ENCODE measurements at places on chromosomes 1 and 21.

DNA sequence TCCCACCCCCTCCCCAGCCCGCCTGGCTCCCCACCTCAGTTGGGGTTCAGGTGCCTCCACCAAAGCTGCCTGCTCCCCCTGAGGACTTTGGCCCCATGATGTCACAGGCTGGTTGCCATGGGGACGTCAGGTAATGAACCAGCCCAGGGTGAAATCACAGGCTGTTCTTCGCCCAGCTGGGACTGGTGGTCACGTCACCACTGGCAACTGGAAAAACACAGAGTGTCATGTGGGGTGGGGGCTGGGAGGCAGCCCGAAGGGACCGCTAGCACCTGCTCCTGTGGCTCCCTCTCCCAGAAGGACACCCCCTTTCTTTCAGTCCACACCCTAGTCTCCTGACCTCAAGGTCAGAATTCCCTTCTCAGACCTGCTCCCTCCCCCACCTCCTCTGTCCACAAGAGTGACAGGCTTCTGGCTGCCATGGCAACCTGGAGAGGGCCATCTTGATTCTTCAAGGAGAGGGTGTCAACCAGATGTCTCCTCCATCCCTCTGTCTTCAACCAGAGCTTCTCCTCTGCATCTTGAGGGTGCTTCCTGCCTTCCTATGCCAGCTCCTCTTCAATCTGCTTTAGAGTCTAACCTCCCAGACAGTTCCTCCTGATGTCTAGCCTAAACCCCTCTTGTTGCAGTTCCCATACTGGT is 6.2 kb downstream of the FAM131C start:
- DNase-seq = no peak

- DNase-seq = no peak
Measured at GRCh38 chr1:199857108-199857507, 170.4 kb upstream of the NR5A2 start.

- no peak for DNase-seq
Measured at GRCh38 chr1:188325211-188325610, 1496.5 kb downstream of the PLA2G4A start.

DNA sequence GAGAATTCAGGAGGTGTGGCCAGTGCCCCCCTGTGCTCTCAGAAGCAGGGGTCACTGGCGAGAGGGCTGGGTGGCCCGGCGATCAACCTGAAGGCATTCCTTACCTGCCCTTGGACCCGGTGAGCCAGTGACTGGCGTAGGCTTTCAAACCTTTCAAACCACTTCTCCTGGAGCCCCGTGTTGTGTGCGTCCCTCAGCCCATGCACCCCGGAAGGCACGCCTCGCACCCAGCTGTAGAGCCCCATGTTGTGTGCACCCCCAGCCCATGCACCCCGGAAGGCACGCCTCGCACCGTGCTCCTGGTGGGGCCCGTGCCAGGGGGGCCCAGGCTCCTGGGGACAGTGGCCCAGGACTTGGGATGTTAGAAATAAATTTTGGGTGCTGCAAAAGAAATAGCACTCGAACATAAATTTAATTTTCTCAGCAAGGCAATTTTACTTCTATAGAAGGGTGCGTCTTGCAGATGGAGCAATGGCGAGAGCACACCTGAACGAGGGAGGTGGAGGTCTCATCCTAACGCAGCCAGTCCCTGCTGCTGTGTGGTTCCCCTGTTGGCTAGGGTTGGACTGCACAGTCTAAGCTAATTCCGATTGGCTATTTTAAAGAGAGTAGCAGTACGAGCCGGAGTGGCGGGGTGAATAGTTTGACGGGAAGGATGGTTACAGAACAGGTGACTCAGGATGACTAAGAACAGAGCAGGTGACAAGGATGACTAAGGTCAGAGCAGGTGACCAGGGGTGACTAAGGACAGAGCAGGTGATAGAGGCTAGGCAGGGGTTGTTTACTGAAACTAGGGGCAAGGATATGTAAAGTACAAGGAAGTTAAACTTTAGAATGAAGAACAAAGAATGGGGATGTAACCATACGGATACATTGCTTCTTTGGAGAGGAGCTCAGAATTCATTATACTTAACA is 47.4 kb downstream of the PRKCZ start:
- no peak for DNase-seq

DNA sequence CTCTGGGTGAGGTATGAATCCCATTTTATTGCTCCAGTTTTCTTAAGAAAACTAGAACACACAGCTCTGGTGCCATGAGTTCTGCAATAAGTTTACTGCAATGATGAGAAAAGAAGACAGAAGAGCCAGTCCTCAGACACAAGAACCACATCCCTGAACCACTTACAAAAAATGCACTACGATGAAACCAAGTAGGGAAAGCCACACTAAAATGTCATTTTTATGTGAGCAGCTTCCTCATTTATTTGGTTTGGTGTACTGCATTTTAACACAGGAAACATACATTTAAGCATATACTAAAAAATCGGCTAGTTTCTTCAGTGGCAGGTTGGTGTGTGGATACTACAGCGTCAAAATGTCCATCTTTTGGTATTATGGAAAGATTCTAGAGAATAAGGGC is 95.9 kb downstream of the PTPN14 start:
- no peak for DNase-seq

DNA sequence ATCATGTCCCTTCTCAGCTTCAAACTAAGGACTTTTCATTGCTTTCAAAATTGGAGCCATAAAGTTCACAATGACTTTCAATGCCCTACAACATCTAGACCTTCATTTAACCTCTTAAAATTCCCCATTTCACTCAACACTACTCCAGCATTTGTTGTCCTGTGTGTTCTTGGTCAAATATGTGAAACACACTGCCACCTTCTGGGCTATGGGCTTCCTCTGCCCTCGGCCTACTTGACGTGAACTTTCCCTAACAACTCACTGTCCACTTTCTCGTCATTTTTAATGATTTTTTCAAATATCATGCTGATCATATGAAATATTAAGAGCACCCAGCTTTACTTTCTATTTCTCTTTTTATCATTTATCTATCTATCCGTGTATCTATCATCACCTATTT is 2018.4 kb downstream of the NCAM2 start:
- DNase-seq = no peak

GRCh38 chr1:178283409-178283808 is 189.5 kb downstream of the RASAL2 start:
- DNase-seq = no peak

- no peak for DNase-seq
Measured at GRCh38 chr1:246577082-246577719, 10.9 kb downstream of the CNST start.

- DNase-seq = no peak
Measured at GRCh38 chr1:27529704-27530018, 39.7 kb upstream of the WASF2 start.

DNA sequence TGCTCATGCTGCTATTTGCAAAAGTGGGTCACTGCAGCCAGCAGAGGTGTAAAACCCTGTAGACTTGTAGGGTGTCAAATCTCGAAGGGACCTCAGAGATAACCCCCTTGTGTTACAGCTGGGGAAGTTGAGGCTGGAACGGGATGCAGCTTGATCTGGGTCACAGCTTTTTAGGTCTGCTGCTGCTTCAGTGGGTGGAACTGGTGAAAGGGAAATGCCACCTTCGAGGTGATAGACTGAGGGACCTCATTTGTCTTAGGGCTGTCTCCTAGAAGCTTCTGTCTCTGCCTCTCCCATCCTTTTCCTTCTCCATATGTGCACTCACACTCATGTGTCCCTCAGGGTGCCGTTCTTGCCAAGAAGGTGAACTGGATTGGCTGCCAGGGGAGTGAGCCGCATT is 35.4 kb downstream of the QSOX1 start:
- peak; percentile 1 for DNase-seq

DNA sequence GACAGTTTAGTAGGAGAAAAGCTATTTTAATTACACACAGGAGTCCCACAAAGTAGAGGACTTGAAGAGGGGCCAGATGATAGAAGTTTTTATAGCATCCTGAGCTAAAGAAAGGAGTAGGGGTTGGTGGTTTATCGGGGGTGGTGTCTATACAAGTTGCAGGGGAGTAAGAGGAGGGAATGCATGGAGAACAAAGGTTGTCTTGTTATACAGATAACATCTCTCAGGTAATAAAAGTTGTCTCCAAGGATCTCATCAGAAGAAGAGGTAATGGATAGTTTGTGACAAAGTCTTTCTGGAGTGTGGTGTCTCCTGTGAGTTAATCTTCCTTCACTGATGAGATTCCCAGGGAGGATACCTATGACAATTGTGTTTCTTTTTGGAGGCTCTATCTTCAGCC is 23.4 kb upstream of the NUF2 start:
- no peak for DNase-seq

DNA sequence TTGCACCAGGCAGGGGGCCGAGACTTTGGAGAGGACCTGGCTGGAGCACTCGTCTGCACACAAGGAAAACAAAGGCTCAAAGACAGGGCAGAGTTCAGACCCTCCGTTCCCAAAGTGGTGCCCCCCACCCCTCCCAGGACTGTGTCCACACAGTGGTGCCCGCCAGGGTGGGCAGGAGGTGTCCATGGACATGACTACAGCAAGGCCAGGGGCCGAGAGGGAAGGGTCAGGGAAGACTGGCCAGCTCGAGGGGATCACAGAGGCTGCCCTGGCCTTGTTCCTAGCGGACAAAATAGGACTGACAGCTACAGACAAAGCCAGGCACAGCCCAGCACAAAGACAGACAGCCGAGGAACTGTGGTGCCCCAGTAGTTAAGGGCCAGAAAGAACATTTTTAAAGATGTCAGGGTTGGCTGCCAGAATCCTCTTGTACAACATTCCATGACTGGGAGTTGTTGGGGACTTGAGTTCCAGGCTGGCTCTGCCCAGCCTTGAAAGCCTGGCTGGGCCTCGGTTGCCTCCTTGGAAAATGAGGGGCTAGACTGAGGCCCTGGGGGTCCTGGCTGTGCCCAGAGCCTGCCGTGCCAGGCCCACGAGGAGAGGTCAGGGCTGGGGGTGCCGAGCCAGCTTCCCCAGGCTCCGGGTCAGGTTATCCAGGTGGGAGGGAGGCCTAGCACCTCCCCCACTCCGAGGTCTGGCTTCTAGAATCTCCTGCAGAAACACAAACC is 63.7 kb downstream of the SLX9 start:
- no peak for DNase-seq

GRCh38 chr1:64304823-64305222 is 101.4 kb downstream of the UBE2U start:
- DNase-seq = no peak

DNA sequence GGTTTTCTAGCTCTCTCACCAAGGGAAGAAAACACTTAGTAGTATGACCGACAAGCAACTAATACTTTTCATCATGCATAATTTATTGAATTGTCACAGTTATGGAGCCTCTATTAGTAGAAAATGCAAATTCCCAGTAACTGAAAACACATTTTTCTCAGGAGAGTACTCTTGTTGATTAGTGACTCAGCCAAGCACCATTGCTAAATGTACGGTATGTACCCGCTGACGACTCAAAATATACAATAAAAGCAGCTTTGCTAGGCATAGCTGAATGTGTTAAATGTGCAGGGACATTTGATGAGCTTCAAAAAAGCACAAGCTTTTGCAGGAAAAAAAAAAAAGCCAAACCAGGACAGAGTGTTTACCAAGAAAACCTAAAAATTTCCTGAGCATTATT is 63.9 kb downstream of the WDR64 start:
- DNase-seq = no peak

GRCh38 chr1:168963601-168964000 is 142.9 kb upstream of the ATP1B1 start:
- no peak for DNase-seq

GRCh38 chr1:154614247-154614646 is 6.3 kb upstream of the ADAR start:
- DNase-seq = no peak

DNA sequence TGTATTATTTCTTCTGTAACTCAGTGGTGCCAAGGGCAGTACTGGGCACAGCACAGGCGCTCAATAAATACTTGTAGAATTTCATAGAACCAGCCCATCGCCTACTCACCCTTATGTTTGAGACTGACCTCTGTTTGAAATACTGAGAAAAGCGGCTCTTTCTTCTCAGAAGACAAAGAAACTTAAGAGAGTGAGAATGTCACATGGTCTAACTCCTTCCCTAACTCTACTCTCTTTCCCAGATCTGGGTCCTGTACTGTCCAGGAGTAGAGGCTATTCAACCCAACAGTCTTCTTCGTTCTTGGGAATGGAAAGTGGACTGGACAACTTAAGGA is 4.2 kb downstream of the IGSF8 start:
- no peak for DNase-seq

- DNase-seq = no peak
Measured at GRCh38 chr1:153363641-153364040, 6.0 kb downstream of the S100A9 start.

GRCh38 chr1:236222632-236223031 is 59.1 kb downstream of the ERO1B start:
- no peak for DNase-seq

- no peak for DNase-seq
Measured at GRCh38 chr1:89254658-89255287, 17.9 kb downstream of the GBP5 start.

GRCh38 chr1:21341517-21342078 is 51.3 kb upstream of the ECE1 start:
- no peak for DNase-seq

DNA sequence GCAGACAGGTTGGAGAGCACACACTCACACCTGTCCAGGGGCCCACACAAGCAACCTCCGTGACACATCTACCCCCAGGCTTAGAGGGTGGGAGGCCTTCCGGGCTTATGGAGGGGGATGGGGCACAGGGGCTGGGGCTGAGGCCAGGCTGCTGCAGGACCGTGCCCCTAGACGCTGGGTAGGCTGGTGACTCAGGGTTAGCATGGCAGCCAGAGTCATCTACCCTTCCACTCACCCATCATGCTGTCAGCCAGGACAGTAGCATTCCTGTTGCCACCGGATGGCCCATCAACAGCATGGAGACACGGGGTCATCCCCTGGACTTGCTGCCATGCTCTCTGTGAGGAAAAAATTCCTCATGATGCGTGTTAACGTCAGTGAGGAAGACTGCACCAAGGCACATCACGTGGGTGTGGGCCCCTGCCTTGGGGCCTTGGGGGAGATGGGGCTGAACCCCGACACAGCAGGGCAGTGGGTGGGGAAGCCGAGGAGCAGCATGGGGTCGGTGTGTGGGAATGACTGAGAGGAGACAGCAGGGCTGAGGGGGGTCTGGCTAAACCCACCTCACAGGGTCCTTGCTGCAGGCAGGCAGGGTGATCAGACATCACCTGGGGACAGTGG is 52.8 kb downstream of the WNT9A start:
- no peak for DNase-seq

DNA sequence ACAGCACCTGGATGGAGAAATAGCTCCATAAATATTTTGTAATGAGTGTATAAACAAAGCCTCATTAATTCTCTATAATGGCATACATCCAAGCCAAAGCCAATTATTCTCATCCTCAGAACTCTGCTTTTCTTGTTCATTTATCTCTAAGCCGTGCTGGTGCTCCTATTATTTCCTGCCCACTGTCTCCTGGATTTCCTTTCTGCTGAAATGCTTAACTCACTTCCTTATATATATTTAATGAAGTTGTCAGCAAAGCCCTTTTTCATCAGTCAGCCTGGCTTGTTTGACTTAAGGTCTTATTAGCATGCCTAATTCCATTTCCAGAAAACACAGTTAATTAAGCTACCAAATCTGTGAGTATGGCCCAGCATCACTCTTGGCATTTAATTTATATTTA is 93.4 kb downstream of the SLC25A24 start:
- DNase-seq = no peak

Measured in stimulated activated CD8-positive, alpha-beta memory T cell treated with anti-CD3 and anti-CD28 coated beads, Interleukin-4, amount 100 ng/mL, for 4 hours (primary cell).